ENCODE measurements at places on chromosomes 1 and 21.

DNA sequence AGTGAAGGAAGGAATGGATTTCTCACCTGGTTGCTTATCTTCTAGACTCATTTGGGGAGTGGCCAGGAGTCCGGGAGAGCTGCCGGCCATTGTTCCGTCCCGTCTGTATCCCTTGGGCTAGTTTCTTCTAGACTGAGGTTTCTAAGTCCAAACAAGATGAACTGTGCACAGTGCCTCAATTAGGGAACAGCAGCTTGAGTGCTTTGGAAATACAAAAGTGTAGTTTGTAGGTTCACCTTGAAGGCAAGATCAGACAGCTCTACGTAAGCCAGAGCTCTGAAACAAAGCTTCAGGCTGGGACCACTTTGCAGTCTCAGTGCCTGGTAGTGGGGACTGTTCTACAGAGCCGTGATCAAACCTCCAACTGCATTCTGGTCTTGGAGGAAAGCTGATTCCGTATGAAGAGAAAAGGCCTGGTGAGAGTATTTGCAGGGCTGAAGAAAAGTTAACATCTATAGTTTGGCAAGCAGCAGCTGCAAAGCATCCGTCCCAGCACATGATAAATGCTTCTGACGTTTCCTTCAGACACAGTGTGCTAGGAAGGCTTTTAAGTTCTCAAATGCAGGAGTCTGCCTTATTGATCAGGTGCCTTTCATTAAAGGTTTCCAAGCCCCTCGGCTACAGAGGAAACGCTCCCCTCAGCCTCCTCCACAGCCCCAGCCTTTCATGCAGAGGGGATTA lies 432.8 kb downstream of the KIF26B start:
- DNase-seq, result no peak

GRCh38 chr1:32234792-32235191 lies 12.2 kb upstream of the FAM167B start:
- no peak for DNase-seq

GRCh38 chr1:108038653-108039236 lies 73.8 kb upstream of the VAV3 start:
- DNase-seq, result no peak

DNA sequence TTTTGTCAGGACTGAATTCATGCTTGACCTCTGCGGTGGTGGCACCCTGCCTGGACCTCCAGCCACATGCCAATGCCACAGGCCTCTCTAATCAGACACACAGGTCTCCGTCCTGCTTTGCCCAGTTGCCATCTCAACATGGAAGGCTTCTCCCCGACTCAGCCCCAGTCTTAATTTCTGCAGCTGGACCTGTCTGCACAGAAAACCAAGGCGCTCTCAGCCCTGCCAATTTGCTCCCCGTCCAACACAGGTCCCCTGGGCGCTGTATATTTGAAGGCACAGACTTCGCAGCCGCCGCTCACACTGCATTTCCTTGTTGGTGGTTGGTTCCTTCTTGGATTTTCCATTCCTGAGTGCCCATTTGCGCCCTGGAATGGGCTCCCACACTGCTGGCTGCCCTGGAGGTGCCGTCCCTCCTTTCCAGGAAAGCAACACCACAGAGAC lies 28.0 kb upstream of the PLEKHG5 start:
- no peak for DNase-seq

- DNase-seq, result no peak
Measured at GRCh38 chr1:179310721-179311120, 17.1 kb downstream of the SOAT1 start.

GRCh38 chr1:156622581-156623297 lies 3.5 kb downstream of the HAPLN2 start:
- no peak for DNase-seq

DNA sequence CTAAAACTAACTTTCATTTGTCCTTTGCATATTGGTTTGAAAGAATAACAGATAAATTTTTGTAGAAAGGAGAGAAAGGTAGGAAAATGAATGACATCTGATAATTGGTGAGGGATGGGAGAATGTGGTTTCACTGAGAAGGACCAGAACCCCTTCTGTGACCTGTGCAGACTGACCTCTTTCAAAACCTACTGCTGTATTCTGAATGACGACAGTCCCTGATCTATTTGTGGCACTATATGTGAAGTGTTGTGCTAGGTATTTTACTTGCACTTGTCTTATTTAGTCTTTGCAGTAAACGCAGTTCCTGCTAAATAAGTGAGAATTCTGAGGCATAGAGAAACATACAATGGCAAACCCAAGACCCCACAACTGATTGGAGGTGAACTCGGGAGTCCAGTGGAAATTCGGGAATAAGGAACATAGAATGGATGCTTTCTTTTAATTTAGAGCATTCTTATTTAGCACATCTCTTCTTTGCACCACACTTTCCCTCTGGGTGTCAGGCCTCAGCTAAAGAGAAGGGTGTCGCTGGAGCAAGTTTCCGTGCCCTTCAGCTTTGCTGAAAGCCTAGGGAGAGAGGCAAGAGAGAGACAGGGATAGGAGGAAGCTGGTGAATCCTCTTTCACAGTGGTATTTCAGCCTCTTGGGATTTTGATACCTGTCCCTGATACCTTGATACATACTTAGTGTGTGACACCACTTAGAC lies 230.2 kb downstream of the PAPPA2 start:
- DNase-seq, result no peak

GRCh38 chr1:30977511-30977910 lies 69.0 kb upstream of the SDC3 start:
- DNase-seq, result no peak

- no peak for DNase-seq
Measured at GRCh38 chr1:106924360-106924759, 132.1 kb upstream of the PRMT6 start.

GRCh38 chr1:221044538-221044937 lies 165.3 kb downstream of the HLX start:
- DNase-seq, result no peak
